ENCODE measurements at places on chromosomes 5 and 9.

- no peak for DNase-seq
Observed at GRCh38 chr9:37410969-37411785, 11.3 kb upstream of the GRHPR start.

GRCh38 chr5:8471581-8471980 lies 602.6 kb downstream of the MTRR start:
- DNase-seq: no peak

DNA sequence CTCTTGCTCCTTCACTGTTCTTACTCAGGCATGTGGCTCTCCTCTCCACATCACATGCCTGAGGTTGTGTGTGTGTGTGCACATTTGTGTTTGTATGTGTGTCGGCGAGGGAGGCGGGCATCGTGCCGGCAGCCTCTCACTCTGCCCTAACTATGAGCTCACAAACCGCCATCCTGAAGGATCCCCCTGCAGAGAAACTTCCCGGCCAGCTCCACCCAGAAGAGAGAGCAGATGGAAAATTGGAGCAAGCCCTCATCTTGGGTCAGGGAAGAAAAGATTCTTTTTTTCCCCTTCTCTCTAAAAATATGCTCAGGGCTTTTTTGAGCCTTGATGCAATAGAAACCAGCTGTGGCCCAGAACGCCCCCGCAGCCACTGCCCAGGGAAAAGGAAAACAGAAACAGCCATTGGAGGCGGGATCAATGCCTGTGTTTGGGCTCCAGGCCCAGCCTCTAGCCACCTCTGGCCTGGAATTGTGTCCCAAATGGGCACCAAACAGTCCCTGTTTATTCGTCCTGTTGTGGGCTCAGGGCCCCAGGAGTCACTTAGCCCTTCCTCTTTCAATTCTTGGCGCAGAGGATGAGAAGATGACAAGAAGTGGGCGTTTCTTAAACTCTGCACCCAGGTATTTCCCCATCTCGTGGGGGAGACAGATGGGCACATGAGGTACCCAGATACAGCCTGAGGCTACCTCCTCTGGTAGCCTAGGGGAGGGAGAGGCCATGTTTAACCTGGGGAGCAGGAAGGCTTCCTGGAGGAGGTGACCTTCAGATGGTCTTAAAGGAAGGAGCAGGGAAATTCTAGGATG lies 151.5 kb downstream of the RGS3 start:
- DNase-seq: no peak

DNA sequence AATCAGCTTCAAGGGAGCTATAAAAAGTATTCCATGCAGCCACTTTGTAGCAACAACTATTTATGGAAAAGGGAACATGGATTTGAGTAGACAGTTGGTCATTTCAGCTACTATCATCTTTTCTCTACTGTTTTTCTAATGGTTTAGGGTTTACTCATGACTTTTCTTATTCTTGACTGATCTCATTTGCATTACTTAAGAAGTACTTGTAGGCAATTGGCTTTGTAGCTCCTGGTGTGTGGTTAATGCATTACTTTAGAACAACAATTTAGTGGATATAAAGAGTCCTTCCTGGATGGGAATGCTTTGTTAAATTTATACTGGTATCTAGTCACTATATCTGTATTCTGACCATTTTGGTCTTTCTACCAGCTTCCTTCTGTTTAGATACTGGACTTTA lies 59.8 kb upstream of the NTRK2 start:
- DNase-seq: no peak

- DNase-seq: no peak
Observed at GRCh38 chr5:143119881-143120341, 283.6 kb downstream of the NR3C1 start.

- DNase-seq: no peak
Observed at GRCh38 chr5:177225798-177226197, 77.7 kb downstream of the RAB24 start.

DNA sequence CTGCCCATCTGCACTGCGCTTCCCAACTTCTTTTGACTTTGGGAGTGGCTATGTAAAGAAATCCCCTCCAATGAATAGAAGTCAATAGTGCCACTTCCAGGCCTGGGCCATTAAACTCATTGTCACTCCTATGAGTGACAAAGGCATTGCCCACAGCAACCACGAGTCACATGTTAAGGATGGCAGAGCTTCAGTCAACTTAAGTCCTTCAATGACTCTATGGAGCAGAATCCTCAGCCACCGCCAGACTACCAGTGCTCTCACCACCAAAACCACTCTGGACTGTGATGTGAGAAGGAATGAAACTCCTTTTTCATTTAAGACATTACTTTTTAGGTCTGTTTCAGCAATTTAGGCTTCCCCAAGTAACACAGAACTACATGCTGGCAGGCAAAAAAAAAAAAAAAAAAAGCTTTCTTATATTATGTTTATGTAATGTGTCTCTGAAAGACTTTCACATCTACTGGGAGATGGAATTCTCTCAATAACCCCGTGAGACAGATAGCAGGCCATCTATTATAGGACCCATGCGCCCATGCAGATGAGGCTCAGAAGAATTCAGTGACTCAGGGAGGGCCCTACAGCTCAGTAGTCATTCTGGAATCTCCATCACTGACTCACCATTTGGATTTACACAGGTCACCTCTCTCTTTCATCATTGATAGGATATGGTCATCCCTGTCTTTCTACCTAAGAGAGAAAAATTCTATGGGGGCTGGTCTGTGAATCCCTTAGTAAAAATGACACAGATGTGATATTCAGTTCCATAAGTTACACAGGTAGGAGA lies 180.5 kb downstream of the CEMIP2 start:
- DNase-seq: no peak

GRCh38 chr9:72734631-72735030 lies 213.2 kb downstream of the TMC1 start:
- no peak for DNase-seq

GRCh38 chr5:170154744-170155143 lies 49.0 kb downstream of the FOXI1 start:
- no peak for DNase-seq

GRCh38 chr5:97635553-97635952 lies 452.5 kb upstream of the RIOK2 start:
- no peak for DNase-seq

- DNase-seq: no peak
Observed at GRCh38 chr5:123439709-123440108, 16.5 kb upstream of the CEP120 start.

GRCh38 chr5:104421431-104421830 lies 858.8 kb upstream of the NUDT12 start:
- no peak for DNase-seq

DNA sequence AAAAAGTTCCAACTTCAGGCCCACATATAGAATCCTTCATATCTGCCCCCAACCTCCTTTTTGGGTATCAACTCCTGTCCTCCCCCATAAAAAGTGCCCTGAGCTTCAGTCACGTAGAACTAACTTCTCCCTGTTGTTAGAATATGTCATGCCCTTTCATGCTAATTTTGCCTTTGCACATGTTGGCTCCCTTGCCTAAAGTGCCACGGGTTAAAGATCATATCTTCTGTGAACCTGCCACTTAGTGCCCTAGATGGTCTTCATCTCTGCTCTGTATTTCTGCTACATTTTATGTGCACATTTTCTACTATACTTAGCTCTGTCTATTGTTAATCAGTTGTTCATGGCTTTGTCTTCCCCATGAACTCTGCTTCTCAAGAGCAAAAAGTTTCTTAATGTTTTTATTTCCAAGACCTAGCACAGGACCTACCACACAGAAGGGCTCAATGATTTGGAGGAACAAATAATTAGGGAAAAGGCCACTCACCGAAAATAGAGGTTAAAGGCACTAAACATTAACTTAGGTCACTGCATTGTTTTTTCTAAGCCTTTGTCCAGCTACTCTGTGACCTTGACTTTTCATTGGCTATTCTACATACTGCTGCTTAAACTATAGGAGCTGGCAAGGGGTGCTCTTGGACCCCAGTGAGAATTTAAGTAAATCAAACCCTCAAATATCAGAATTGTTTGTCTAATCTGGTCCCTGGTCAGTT lies 94.3 kb downstream of the ARSB start:
- DNase-seq: no peak

DNA sequence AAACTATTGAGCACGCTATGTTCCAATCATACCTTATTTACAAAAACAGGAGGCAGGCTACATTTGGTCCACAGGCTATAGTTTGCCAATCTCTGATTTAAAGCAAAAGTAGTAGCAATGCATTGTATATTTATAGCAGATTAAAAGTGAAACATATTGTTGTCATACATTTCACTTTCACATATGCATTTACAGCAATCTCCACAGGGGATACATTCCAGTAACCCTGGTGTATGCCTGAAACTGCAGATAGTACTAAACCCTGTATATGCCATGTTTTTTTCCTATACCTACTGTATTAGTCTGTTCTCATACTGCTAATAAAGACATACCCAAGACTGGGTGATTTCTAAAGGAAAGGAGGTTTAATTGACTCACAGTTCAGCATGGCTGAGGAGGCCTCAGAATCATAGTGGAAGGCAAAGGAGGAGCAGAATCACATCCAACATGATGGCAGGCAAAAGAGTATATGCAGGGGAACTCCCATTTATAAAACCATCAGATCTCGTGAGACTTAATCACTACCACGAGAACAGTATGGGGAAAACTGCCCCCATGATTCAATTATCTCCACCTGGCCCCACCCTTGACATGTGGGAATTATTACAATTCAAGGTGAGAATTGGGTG lies 5.9 kb upstream of the CSF1R start:
- DNase-seq: no peak

- DNase-seq: no peak
Observed at GRCh38 chr5:150153957-150154617, 1.6 kb downstream of the PDGFRB start.

DNA sequence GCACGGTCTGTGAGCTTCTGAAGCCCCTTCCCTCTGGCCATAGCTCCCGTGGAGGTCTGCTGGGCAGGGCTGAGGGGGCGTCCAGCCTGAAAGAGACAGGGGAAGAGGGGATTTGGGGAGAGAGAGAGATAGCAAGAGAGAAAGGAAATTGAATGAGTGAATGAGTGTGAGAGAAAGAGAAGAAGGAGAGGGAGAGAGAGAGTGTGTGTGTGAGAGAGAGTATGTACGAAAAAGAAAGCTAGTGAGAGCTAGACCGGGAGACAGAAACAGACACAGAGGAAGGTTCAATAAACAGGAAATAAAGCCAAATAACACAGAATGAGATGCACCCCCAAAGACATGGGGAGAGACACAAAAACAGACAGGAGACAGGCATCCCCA lies 37.4 kb downstream of the PAX5 start:
- no peak for DNase-seq

GRCh38 chr9:21993893-21994555 lies at the start of gene CDKN2A:
CDKN2A (minus strand) TSS chr9:21994392.
- DNase-seq: no peak

- no peak for DNase-seq
Observed at GRCh38 chr9:133622555-133622954, 13.4 kb upstream of the FAM163B start.

GRCh38 chr5:126464959-126465358 lies 41.8 kb downstream of the GRAMD2B start:
- DNase-seq: no peak

GRCh38 chr9:406886-407654 lies 192.4 kb downstream of the DOCK8 start:
- no peak for DNase-seq

DNA sequence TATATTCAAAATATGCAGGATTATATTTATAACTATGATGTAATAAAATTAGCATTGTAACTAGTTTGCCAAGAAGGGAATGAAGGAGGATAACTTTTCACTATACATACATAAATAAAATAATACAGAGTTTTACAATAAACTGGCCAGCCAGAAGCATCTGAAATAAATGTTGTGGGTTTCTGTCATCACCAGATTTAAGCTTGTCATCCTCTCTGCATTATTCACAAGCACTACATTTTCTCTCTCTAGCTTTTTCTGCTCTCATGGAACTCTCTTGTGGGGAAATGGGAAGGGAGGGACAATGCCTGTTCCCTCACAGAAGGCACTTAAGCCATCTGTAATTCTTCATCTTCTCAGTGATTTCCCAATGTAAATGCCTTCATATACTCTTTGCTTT lies 626.8 kb downstream of the SEMA5A start:
- no peak for DNase-seq

- DNase-seq: no peak
Observed at GRCh38 chr5:13585324-13585723, 359.2 kb downstream of the DNAH5 start.

DNA sequence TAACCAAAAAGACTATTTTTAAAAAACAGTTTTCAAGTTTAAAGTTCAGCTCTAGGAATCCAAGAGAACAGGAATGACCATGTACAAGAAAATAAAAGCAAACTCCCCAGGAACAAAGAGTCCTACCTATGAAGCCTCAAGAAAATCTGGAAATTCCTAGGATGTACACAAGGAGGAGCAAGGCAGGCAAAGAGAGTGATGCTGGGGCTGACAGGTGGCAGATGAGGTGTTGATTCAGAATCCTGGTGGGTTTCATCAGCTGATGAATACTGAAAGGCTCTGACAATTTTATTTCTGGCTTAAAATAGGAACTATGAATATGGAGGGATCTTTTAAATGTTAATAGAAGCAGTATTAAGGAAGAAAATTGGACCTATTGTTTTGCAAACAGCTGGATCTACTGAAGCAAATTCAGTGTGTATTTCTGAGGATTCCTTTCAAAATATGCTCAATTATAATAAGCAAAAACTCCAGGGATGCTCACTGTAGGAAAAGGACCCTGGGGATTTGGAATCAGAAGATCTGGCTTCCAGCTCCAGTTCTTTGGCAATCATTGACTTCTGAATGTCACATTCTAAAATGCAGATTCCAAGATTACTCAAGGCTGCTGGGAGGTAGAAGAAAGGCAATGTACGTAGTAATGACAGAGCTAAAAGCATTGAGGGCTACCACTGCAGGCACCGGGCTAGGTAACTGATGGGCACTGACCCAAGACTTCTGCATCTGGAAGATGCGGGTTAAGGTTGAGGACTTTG lies 28.0 kb upstream of the SH3RF2 start:
- no peak for DNase-seq

GRCh38 chr5:136631186-136631585 lies 265.8 kb upstream of the TRPC7 start:
- no peak for DNase-seq

DNA sequence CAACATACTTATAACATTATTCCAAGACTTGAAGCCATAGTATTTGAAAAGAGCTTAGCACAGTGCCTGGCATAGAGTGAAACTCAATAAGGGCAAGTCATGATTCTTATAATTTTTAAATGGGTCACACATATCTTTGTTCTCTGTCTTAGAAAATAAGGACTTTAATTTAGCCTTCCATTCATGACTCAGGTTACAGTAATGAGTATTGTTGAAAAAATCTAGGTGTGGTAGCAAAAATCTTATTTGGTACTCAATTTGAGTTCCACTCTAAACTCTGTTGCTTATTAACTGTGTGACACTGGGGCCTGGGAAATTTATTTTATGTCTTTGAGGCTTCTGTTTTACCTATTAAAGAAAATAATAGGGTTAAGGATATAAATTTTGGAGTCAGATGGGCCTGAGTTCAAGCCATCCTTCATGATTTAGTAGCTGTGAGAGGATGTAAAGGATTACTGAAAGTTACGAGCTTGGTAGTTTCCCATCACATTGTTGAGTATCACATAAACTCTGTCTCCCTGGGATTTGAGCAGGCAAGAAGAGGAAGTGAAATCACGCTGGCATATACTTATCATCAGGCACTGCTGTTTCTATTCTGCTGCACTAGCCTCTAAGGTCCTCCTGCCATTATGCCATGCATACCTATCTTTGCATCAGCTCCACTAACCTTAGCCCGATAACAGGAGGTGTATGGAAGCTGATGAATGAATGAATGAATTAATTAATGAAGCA lies 1.5 kb downstream of the SPINK9 start:
- DNase-seq: no peak

GRCh38 chr5:134004626-134005416 lies at the start of gene VDAC1:
VDAC1 (minus strand) TSS chr5:134004975; CDS start chr5:133993012, 11,963 bp downstream.
- peak; percentile 76 for DNase-seq

Measured in hippocampal formation (tissue), 2 donors.